Stomach (tissue), 19 donors: ENCODE measurements at places on chromosomes 16 and 17. TPM values are rescaled to one million over a fixed set of nuclear protein-coding genes. Genes with fewer than 3 reads are reported as not detected.
A peak's percentile ranks its signal among the peaks of the same experiment; 100 is the strongest.

GRCh38 chr16:2773188-2773968 is 3.7 kb downstream of the ELOB start:
- peaks cover 58% of the 10 kb centered on the region for H3K36me3 ChIP-seq
- H3K4me3 ChIP-seq, result no peak overlapping the region
- H3K4me1 ChIP-seq, result peaks cover 35% of the 10 kb centered on the region

The WNT3 gene
- 0.55 TPM for total RNA-seq

GRCh38 chr16:80260906-80261311 is 279.9 kb upstream of the DYNLRB2 start:
- no peak overlapping the region for H3K27ac ChIP-seq
- H3K4me3 ChIP-seq, result no peak overlapping the region
- no peaks in the 10 kb centered on the region for H3K4me1 ChIP-seq
- H3K36me3 ChIP-seq, result no peaks in the 10 kb centered on the region
- DNase-seq, result no peak

The DOC2B gene
- total RNA-seq, result 5.9 TPM

- no peak overlapping the region for H3K27ac ChIP-seq
- DNase-seq, result no peak
- H3K4me1 ChIP-seq, result peaks cover 37% of the 10 kb centered on the region
- H3K36me3 ChIP-seq, result no peaks in the 10 kb centered on the region
- no peak overlapping the region for H3K4me3 ChIP-seq
- H3K27me3 ChIP-seq, result peaks cover 96% of the 10 kb centered on the region
Observed at GRCh38 chr17:34582185-34582900, 3.0 kb downstream of the TMEM132E start.

DNA sequence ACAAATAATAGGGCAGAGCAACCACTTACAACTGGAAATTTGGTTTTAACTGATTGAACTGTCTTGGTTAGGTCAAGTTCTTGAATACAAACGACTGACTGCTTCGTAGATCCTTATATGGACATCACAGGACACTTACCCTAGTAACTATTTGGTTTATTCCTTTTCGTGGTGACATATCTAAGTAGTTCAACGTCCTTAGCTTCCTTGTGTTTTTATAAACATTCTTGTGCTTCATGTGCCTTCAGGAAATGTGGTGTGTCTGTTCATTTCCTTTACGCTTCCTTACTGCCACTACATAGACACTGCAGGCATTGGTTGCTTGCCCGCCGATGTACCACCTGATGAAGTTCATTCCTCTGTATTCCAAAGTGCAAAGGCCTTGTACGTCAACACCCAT is 59.3 kb downstream of the USP10 start:
- H3K4me1 ChIP-seq, result peaks cover 8% of the 10 kb centered on the region
- no peak overlapping the region for H3K4me3 ChIP-seq
- peaks cover 52% of the 10 kb centered on the region for H3K36me3 ChIP-seq
- DNase-seq, result no peak
- H3K27me3 ChIP-seq, result no peaks in the 10 kb centered on the region

DNA sequence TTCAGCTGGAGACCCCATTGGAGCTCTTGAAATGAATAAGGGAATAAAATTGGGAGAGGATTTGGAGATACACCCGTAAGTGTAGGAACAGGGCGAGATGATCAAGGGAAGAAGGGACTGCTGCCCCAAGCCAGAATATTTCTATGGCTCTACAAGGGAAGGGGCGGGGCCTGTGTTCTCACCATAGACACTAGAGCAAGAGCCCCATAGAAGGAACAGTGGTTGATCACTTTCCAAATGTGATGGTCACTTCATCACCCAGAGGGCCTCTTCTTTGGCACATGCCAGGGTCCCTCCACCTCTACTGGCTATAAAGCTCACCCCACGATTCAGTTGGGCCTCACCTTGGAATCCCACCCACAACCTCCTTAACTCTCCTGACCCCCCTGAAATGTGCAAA is 25.0 kb downstream of the GPRC5B start:
- H3K4me3 ChIP-seq, result no peak overlapping the region
- no peaks in the 10 kb centered on the region for H3K4me1 ChIP-seq
- no peak overlapping the region for H3K27ac ChIP-seq
- no peak for DNase-seq

GRCh38 chr16:24801761-24802302 is 43.9 kb upstream of the SLC5A11 start:
- H3K27ac ChIP-seq, result no peak overlapping the region
- H3K4me1 ChIP-seq, result no peaks in the 10 kb centered on the region
- no peak for DNase-seq
- no peak overlapping the region for H3K4me3 ChIP-seq
- H3K27me3 ChIP-seq, result no peaks in the 10 kb centered on the region
- peaks cover 100% of the 10 kb centered on the region for H3K36me3 ChIP-seq

The ST6GALNAC2 gene
- total RNA-seq, result 3.6 TPM

- peaks cover 76% of the 10 kb centered on the region for H3K4me1 ChIP-seq
- DNase-seq, result peak; percentile 91
- no peaks in the 10 kb centered on the region for H3K27me3 ChIP-seq
- no peak overlapping the region for H3K4me3 ChIP-seq
- H3K36me3 ChIP-seq, result peaks cover 9% of the 10 kb centered on the region
Observed at GRCh38 chr17:82330322-82331239, 3.0 kb downstream of the SECTM1 start.

DNA sequence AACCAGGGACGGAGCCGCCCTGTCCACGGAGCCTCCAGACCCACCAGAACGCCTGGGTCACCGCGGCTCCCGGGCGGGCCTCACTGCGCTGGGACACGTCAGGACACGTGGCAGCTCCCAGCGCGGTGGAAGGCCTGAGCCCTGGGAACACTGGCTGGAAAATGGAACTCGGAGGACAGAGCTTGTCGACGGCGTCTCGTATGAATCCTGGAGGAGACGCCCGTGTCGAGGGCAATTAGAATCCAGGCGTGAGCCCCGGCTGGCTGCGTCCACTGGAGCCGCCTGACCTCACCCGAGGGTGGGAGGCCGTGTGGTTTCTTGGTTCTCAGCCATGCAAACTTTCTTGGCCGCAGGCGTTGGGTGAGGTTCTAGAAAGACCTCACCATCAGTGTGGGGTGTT is 173.9 kb downstream of the LAT start:
- DNase-seq, result no peak
- no peak overlapping the region for H3K27ac ChIP-seq
- H3K4me3 ChIP-seq, result no peak overlapping the region
- H3K27me3 ChIP-seq, result no peaks in the 10 kb centered on the region
- no peaks in the 10 kb centered on the region for H3K36me3 ChIP-seq

- no peaks in the 10 kb centered on the region for H3K27me3 ChIP-seq
- H3K4me1 ChIP-seq, result peaks cover 29% of the 10 kb centered on the region
- DNase-seq, result no peak
- H3K4me3 ChIP-seq, result no peak overlapping the region
- no peaks in the 10 kb centered on the region for H3K36me3 ChIP-seq
Observed at GRCh38 chr16:81543571-81543970, 99.0 kb downstream of the CMIP start.

The KRT12 gene
- 14.0 TPM for total RNA-seq

DNA sequence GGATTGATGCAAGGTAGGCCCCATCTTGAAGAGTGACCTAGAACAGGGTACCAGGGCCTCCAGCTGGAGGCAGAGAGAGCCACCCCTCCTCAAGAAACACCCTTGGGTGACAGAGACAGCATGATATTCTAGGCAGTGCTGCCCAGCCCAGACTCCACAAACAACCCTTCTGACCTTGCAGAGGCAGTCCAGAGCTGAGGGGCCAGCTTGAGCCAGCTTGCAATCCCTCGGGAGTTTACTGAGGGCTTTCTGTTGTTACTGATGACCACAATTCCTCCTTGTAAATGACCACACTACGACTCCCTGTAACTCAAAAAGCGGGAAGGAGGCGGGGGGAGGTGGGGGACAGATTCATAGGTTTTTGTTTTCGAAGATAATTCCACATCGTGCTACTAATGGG is 18.6 kb upstream of the MNT start:
- H3K27me3 ChIP-seq, result no peaks in the 10 kb centered on the region
- H3K4me1 ChIP-seq, result peaks cover 8% of the 10 kb centered on the region
- H3K4me3 ChIP-seq, result no peak overlapping the region
- peak overlapping the region; percentile 76 for H3K27ac ChIP-seq
- no peak for DNase-seq

The ITGAX gene
- total RNA-seq, result 4.1 TPM

DNA sequence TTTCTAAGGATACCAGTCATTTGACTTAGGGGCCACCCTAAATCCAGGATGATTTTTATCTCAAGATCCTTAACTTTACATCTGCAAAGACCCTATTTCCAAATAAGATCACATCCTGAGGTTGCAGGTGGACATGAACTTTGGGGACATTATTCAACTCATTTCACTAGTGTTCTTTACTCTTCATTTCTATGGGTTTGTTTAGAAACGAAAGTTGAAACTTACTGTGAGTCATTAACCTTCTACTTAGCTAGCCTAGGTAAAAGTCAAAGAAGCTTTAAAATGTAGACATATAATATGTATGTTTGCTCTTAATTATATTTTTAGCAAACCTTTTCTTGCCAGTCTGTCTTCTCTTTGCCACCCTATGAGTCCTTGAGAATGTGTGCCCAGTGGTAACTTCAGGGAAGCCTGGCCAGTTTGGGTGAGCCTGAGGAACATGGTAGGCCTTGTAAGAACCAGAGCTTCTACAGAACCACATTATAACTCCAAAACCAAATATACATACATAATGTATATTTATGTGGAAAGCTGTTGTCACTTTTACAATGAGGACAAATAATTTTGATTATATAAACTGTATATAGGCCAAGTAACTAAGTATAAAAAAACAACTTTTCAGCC is 38.4 kb downstream of the BPTF start:
- H3K4me1 ChIP-seq, result no peaks in the 10 kb centered on the region
- no peak for DNase-seq
- H3K36me3 ChIP-seq, result peaks cover 11% of the 10 kb centered on the region
- H3K27me3 ChIP-seq, result no peaks in the 10 kb centered on the region

- H3K27me3 ChIP-seq, result no peaks in the 10 kb centered on the region
- DNase-seq, result no peak
- no peaks in the 10 kb centered on the region for H3K4me1 ChIP-seq
Observed at GRCh38 chr17:5378566-5379207, 40.8 kb downstream of the NUP88 start.

DNA sequence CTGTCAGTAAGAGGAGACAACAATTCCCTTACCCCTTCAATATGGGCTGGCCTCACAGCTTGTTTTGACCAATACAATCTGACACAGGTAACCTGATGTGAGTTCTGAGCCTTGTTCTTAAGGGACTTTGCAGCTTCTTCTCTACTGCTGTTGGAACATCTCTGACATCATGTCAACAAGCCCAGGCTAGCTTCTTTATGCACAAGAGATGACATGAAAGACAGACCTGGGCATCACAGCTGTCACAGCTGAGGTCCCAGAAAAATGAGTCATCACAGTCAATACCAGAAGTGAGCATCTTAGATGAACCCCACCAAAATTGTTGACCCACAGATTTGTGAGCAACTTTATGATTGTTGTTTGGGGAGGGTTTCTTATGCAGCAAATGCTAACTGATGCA is 431.7 kb upstream of the PSMD7 start:
- no peaks in the 10 kb centered on the region for H3K4me1 ChIP-seq
- no peak for DNase-seq
- no peak overlapping the region for H3K4me3 ChIP-seq
- no peaks in the 10 kb centered on the region for H3K27me3 ChIP-seq
- H3K27ac ChIP-seq, result no peak overlapping the region

DNA sequence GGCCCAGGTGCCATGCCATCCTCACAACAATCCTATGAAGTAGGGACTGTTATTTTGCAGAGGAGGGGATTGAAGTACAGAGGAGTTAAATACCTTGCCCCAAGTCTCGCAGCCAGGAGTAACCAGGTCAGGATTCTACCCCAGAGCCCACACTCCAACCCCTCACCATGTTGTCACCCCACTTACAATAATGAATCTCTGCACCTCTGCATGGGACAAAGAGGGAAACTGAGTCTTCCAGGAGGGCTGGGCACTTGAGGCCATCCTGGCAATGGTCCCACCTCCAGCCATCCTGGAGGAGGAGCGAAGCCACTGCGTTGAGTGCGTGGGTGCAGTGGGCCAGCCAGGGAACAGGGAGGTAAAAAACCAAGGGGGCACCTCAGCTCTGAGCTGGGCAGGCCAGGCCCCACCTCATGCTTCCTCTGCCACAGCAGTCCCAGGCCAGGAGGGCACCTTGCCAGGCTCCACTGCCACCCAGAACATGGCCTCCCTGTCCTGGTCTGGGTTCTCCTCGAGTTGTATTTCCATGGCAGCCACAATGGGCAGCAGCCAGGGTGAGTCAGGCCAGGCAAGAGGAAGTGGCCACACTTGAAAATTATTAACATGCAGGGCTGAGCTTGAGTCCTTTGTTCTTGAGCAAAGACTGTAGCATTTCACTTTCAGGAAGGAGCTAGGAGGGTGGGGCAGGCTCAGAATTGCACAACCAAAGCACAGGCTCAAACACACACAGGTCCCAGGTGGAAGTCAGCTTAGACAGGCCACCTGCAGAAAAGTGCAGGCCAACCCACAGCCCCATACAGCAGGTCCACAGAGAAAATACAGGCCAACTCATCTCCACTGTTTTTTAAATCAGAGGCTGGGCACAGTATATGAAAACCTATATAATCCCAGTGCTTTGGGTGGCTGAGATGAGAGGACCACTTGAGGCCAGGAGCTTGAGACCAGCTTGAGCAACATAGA is 52.1 kb downstream of the CUEDC1 start:
- no peaks in the 10 kb centered on the region for H3K36me3 ChIP-seq
- peaks cover 94% of the 10 kb centered on the region for H3K4me1 ChIP-seq
- DNase-seq, result peak; percentile 94

The CACNG3 gene
- not detected for total RNA-seq

DNA sequence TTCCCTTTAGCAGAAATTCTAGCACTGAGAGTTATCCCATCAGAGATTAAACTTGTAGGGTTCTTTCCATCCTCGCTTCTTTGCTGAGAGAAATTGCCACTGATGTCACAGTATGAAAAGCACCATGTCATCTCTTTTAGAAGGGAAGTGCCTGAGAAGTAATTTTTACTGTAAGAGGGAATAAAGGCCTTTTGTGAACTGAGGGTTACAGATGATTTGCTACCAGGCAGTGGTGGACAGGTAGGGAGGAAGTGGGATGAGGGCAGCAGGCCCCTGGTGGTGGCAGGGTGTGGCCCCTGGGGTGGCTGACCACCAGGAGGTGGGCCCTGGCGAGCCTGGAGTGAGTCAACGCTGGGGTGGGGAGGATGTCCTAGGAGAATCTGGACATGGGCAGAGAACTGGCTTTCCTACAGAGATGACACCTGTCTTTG is 6.4 kb upstream of the MILR1 start:
- H3K27me3 ChIP-seq, result no peaks in the 10 kb centered on the region
- no peaks in the 10 kb centered on the region for H3K4me1 ChIP-seq
- DNase-seq, result no peak
- H3K4me3 ChIP-seq, result no peak overlapping the region

- H3K27ac ChIP-seq, result no peak overlapping the region
- H3K4me1 ChIP-seq, result no peaks in the 10 kb centered on the region
- peaks cover 7% of the 10 kb centered on the region for H3K36me3 ChIP-seq
- no peaks in the 10 kb centered on the region for H3K27me3 ChIP-seq
Observed at GRCh38 chr16:68866933-68867332, 23.6 kb downstream of the TANGO6 start.
